Lung (tissue), 17 donors: ENCODE measurements at places on chromosomes 3 and 15. TPM values are rescaled to one million over a fixed set of nuclear protein-coding genes. Genes with fewer than 3 reads are reported as not detected.

- H3K27me3 ChIP-seq = no peaks in the 10 kb centered on the region
- no peak overlapping the region for H3K4me3 ChIP-seq
- H3K27ac ChIP-seq = no peak overlapping the region
- no peak for DNase-seq
- H3K4me1 ChIP-seq = no peaks in the 10 kb centered on the region
These were observed 73.1 kb upstream of the TERB2 start for GRCh38 chr15:44883199-44883877.

DNA sequence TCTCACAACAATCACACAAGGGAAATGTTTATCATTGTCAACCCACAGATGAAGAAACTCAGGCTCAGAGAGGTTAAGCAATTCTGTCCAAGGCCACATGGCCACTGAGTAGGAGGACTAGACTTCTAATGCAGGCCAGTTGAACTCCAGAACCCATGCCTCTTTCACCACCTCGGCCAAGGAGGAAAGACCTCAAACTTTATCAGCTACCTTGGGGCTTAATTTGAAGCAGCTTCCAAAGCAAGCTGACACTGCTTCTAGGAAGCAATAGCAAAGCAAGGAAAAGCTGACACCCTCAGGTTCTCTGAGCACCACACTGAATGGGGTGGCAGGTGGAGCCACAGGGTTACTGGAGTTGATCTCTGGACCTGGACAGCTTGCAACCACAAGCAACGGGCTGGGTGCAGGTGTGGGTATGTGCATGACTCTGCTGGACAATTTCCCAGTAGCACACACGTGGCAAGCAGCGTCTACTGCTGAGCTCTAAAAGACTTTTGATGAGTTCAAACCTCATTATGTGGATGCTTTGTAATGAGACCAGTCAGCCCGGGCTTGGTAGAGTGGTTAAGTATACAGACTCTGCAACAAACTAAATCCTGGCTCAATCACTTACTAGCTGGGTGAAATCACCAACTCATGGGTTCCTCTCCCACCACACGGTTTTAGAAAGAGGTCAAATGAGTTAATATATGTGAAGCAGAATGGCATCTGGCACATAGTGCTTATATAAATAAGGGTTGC, 23.1 kb downstream of the CCNL1 start:
- H3K27me3 ChIP-seq = no peaks in the 10 kb centered on the region
- peak overlapping the region; percentile 78 for H3K27ac ChIP-seq
- DNase-seq = no peak
- H3K4me1 ChIP-seq = no peaks in the 10 kb centered on the region
- no peak overlapping the region for H3K4me3 ChIP-seq

DNA sequence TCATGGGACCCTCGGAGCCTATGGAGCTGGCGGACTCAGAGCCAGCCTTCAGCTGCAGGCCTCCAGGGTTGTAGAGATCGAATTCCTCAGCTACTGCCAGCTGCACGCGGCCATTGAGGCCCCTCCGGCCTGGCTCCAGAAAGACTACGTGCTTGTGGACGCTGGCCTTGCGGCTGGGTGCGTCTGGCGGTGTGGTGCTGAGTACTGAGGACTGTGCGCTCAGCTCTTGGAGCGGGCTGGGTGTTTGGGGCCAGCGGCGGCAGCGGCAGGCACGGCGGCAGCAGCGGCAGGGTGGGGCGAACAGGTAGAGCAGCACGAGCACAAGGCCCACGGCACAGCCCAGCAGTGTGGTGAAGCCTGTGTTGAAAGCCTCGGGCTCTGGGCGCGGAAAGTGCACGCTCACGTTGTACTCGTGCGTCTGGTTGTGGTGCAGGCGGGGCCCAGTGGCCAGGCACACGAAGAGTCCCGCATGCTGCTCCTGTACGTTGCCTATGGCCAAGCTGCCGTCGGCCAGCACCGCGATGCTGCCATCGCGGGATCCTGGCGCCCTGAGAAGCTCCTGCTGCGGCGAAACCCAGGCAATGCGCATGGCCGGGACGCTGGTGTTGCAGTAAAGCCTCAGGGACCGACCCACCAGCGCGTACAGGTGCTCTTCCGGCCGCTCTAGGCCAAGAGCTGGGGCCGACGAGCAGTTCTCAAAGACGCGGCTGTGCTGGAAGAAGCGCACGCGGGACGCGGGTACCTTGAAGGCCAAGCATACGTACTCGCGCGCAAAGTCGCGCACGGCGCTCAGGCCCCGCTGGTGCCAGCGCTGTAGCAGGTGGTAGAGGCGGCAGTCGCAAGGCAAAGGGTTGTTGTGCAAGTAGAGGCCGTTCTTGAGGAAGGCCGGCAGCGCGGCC, 1.3 kb downstream of the AMIGO3 start:
- H3K27me3 ChIP-seq = no peaks in the 10 kb centered on the region
- no peak overlapping the region for H3K4me3 ChIP-seq
- no peak overlapping the region for H3K27ac ChIP-seq

The EPHA3 gene
- total RNA-seq = 2.5 TPM
